ENCODE measurements at places on chromosomes 3 and 15. TPM values are rescaled to one million over a fixed set of nuclear protein-coding genes. Genes with fewer than 3 reads are reported as not detected.

GPR176 gene
- total RNA-seq, result not detected

OIP5 gene
- total RNA-seq, result 18.7 TPM

CLDN1 gene
- total RNA-seq, result 0.39 TPM

DUOX2 gene
- not detected for total RNA-seq

ATP2B2 gene
- not detected for total RNA-seq

CCR8 gene
- 12.6 TPM for total RNA-seq

CACNA1D gene
- 4.5 TPM for total RNA-seq

KLHL6 gene
- total RNA-seq, result 31.7 TPM

ABTB1 gene
- total RNA-seq, result 21.9 TPM

ESYT3 gene
- total RNA-seq, result 1.2 TPM

Measured in T-helper 2 cell treated with Interferon-gamma antibody and Interleukin-4, amounts not matched to agents 100 ng/mL and 5 ng/mL, for 36 hours (primary cell).